ENCODE measurements at places on chromosomes 13 and 19.
A peak's percentile ranks its signal among the peaks of the same experiment; 100 is the strongest.

- DNase-seq: no peak
These were observed 4.6 kb downstream of the AXL start for GRCh38 chr19:41223431-41224234.

DNA sequence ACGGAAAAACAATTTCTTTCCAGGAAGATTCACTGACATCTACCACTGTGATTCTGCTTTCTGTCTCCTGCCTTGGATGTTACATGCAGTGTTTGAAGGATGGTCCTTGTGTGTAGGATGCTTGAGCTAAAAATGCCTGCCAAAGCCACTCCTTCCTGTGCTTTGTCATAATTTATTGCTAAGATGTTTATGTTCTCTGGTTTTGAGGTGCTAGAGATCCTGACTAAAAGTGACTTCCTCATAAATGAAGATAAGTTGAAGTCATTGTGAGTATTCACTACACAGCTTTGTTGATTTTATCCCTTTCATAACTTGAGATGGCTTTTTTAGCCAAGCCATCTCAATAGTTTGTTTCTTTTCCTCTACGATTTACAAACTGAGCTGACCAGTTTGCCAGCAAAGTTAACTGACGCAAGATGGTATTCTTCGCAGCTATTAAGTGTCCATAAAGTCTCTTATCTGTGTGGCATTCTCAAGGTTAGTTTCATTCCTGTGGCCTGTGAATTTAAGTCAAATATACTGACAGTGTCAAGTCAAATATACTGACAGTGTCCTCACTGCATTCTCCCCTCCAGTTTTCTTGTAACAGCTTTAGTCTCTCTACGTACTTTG lies 15.7 kb upstream of the FBXL3 start:
- DNase-seq: no peak

GRCh38 chr13:27967203-27967735 lies 1.8 kb downstream of the CDX2 start:
- no peak for DNase-seq

DNA sequence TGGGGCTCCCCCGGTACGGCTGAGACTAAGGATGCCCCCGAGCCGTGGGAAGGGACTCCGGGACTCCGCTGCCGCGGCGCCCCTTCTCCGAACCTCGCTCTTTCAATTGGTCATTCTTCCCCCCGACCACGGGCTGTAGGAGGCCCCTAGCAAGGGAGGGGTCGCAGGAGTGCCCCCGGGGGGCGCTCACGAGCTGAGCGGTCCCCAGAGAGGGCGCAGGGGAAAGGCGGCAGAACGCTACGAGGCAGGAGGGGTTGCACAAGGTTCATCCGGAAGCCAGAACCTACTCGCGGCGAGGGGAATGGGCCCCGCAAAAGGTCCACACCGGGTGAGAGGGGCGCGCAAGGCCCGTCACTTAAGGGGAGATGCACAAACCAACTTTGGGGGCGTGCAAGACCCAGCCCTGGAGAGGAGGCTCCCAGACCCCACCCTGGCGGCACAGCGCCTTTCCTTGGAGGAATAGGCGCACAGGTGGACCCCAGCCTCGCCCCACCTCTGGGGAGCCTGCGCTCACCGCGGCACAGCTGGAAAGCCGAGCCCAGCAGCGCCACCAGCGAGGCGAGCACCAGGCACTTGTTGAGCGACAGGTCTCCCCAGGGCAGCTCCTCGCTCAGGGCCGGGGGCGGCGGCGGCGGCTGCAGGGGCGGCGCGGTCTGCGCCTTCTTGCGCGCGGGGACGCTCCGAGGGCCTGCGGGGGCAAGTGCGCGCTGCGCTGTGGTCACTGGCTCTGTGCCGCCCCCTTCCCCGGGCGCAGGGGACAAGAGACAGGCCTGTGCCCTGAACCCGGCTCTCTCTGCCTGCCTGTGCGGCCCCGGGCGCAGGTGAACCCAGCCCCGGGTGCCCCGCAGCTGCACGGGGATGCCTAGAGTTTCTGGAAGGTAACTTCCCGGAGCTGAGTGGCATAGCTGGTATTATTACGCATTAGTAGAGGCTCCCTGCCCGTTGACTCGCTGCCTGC lies 2.8 kb downstream of the JSRP1 start:
- DNase-seq: peak; percentile 18
